Stimulated activated CD8-positive, alpha-beta memory T cell treated with anti-CD3 and anti-CD28 coated beads, Interleukin-15, amount 100 ng/mL, for 4 hours (primary cell): ENCODE measurements at places on chromosomes 7 and 10.

DNA sequence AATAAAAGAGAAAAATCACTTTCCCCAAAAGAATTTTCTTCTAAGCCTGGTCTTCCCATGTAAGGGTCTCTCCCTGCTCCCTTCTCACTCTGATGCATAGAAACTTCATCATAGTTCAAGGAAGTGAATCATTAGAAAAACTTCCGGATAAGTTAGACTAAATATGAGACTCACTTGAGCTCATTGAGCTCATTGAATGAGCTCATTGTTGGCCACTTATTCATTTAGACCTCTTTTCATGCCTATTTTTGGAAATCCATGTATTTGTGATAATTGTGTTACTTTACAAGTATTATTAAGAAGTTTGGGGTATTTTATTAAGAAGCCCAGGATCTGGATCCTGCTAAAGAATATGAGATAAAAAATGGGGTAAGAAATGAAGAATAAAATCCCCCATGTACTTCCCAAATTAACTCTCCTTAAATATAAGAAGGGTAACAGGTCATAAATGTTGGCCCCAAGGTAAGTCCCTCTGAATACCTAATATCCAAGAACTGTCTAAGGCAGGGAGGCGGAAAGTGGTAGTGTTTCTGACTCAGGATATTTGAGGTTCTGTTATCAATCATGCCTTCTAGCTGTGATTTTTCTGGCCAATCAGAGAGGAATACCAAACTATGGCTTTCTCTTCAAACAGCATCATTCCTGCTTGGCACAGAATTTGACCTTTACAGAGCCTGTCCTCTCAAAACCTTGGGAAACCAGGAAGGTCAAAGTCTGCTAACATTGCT lies 236.5 kb upstream of the PTN start:
- no peak for DNase-seq

GRCh38 chr7:134044682-134045081 lies 82.5 kb upstream of the LRGUK start:
- no peak for DNase-seq

DNA sequence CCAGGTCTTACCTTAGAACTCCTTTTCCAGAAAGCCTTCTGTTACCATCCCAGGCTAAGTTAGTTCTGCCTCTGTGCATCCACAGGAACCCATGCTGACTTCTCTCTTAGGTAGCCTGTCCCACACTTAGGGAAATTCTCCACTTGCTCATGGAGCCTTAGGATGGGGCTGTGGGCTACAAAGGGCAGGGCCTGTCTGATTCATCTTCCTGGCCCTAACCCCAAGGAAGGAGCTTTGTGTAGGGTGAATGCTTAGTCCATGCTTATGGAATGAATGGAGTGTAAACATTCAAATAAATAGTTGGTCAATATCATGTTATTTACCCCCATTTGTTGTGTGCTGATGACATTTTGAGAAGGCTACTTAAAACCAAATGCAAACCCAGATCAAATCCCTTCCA lies 54.7 kb downstream of the EMX2 start:
- DNase-seq = no peak

DNA sequence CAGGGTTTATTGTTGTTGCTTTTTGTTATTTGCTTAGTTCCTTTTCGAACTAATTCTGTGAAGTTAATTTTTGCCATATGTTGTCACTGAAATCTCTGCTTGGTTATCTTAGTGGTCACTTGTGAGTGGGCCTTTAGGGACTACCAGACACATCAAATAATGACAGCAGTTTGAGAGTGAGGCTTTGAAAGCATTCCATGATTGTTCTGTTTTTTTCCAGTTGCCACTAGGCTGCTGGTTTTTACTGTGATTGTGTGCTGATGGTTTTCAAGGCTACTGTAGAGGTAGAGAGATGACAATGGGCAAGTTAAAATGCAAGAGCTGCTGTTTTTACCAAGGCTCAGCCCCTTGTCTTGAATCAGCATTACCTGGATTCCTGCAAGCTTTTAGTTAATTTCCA lies 20.0 kb downstream of the SEPTIN7 start:
- DNase-seq = no peak

DNA sequence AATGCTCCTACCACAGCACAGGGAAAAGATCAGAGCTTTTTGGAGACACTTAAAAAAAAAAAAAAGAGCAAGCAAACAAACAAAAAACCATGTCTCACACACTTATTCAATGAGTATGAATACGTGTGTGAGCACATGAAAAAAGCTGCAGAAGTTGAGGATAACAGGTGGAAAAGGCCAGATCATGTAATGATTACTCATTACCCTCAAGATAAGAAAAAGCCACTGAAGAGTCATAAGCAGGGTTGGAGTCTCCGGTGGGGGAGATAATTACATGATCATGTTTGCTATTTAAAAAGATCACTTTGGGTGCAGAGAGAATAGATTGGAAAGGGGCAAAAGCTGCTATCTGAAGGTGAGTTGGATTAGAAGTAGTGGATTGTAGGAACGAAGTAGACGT lies 77.0 kb downstream of the POU6F2 start:
- no peak for DNase-seq

DNA sequence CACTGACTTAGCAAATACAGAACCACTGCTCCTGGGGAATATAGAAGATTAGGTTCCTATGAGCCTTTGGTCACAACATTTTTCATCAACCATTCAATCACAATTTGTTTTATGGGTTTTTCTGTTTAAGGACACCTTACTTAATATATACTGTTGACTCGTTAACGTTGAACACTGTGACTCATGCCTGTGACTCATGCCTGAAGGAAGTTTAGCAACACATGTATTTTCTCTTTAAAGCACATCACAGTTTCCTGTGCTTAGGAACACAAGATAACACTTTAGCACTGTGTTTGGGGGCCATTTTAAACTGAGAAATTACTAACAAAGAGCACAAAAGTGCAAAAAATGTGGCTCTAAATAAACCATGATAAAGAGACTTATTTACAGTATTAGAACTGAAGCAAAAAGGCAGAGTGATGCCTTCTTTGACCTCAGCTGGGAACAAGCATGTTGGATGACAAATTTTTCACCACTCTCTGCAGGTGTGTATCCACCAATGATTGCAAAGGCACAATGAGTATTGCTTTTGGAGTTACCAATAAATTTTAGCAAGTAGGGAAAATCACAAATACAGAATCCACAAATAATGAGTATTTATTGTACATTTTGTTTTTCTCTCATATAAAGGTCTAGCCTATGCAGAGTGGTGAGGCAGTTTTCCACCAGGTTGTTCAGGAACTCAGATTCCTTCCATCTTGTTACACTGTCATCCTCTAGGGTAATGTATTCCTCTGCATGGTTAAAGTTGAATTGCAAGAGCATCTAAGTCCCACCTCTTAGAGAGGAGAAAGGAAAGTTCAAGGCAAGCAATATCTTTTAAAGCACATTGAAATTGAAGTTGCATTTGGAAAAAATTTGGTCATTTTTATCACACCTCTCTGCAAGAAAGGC lies 7.3 kb downstream of the FGFBP3 start:
- DNase-seq = peak; percentile 58

- no peak for DNase-seq
Observed at GRCh38 chr7:99409192-99409572, 413 bp downstream of the BUD31 start.

DNA sequence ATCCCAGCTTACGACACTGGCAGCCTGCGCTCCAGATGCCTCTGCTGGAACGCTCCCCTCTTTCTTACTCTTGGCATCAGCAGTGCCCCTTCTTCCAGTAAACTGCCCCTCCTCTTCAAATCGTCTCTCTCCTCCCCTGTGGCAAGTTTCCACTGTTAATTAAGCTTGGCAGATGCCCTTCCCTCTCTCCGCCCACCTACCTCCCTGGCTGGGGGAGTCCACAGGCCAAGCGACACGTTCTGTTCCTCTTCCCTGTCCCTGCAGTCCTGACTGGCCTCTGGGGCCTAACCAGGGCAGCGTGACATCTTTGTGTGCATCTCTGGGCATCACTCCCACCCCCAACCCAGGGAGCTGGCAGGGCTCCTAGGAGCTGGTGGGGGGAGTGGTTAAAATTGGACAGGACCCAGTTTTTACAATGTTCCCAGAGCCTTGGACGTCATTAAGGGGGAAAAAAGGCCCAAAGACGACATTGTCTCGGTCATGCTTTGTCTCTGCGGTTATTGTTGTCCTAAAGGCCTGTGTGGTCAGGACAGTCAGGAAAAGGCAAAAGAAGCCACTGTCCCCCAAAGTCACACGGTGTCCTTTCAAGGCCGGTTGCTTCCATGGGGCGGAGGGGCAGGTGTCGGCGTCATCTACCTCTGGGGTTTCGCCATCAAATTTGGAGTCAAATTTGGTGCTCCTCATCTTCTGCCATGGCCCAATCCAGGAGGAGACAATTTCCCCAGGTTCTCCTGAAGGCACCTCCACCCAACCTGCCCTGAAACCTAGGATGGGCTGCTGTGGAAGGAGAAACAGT lies 54.2 kb downstream of the DLG5 start:
- no peak for DNase-seq

DNA sequence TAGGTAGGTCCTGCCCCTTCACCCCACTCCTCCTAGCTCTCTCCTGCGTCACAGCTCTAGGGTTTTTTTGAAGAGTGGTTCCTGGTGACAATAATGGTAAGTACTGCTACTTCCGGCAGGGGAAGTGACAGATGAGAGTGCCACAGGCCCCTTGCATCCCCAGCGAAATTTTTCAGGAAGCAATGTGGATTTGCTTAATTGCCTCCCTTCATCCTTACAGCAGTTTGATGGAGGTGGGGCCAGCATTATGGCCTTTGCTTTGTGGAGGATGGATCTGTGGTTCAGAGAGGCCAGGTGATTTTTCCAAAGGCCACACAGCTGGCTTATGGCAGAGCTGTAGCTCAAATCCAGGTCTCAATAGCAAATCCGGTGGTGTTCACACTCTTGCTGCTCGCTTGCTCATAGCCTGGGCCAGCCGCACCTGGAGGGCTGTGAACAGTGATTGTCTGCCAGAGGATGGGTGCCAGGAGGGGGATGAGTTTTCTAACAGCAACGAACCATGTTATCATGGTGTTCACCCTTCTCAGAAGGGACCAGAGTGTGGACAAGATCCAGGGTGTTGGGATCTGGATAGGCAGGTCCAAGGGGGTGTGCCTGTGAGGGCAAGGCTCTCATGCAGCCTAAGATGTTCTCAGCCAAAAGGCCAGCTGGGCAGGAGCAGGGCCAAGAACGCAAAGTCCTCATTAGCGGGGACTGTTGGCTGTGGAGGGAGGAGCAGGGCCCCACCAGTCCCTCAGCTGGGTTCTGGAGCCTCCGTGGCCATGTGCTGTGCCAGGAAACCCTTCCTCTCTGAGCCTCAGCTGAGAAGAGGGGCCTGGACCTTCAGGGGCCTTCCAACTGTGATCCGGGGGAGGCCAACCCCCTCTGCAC lies 89.0 kb downstream of the EMX2 start:
- no peak for DNase-seq

DNA sequence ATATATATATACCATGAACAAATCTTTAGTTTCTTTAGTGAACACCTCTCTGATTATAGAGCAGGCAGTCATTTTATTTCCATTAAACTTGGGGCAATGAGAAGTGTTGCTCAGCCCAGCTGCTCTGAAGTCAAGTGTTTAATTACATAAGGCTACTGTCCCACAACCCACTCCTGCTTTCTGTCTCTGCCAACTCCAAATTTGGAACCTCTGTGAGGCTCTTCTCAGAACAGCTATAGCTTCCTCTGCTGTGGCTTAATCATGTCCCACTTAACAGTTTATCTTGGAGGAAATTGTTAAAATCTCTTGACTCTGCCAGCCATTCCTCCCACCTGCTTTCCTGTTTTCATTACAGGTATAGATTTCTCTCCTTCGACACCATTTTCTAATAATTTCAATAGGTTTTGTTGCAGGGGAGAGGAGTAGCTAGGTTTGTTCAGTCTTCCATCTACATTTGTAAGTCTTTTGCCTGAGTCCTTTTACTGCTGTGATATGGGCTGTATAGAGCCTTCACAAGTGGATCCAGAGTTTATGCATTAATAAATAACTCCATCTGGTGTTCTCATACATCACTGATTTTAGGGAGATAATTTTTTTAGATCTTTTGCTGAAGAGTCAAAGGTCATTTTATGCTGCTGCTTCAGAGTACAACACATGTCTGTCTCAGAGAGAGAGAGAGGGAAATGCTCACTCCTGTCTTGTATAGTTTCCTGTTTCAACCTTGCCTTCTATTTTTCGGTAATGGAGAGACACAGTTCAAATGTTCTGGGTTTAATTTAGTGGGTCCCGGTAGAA lies 170.4 kb downstream of the WNT2 start:
- DNase-seq = no peak

DNA sequence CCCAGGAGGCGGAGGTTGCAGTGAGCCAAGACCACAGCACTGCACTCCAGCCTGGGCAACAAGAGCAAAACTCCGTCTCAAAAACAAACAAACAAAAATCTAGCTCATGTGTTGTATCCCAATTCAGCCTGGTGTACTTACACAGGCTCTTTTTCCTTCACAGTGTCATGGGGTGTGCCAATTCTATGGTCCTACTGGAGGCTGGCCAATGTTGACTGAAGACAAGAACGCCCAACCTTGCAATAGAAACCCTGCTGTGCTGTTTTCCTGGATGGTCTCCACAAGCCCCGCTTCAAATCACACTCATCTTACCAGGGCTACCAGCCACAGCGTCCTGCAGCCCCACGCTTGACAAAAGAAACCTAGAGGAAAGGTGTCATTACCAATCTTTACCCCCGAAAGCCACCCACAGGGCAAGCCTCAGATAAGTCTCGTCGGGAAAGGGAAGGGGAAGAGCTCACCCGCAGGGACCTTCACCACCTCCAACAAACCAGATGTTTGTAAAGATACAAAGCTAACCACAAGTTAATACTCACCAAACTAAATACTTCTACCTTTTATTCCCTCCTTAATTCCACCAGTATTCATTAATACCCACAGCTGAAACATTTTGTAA lies 64.8 kb downstream of the TNS3 start:
- DNase-seq = no peak

GRCh38 chr7:107659666-107660065 lies 962 bp upstream of the SLC26A4 start:
- no peak for DNase-seq

DNA sequence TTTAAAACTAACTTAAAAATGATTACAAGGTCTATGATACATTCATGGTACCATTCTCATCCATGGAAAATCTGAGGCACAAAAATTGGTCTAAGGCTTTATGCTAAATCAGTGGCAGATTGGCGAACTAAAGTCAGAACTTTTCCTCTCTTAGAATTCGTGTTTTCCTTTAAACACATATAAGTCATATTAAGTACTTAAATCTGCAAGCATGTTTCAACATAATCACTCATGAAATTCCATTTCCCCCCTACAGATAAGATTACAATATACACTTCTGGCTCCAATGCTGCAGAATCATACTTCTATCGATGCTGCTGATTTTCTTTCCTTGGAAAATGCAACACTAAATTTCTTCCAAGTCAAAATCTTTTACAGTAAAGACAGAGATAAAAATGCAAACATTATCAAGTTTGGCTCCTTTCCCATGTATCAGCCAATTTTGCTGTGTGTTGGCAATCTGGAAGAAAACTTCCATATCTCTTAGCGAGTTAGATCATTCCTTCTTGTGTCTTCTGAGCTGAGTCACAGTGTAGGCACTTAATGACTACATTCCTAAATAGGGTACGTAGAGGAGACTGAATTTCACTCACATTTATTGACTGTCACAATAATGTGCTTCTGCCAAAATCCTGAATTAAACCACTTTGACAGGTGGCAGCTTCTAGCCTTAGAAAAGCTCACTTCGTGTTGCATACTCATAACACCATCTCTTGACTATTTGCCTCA lies 76.4 kb upstream of the LRRC17 start:
- DNase-seq = no peak
